ENCODE measurements at places on chromosomes 5 and 9.

DNA sequence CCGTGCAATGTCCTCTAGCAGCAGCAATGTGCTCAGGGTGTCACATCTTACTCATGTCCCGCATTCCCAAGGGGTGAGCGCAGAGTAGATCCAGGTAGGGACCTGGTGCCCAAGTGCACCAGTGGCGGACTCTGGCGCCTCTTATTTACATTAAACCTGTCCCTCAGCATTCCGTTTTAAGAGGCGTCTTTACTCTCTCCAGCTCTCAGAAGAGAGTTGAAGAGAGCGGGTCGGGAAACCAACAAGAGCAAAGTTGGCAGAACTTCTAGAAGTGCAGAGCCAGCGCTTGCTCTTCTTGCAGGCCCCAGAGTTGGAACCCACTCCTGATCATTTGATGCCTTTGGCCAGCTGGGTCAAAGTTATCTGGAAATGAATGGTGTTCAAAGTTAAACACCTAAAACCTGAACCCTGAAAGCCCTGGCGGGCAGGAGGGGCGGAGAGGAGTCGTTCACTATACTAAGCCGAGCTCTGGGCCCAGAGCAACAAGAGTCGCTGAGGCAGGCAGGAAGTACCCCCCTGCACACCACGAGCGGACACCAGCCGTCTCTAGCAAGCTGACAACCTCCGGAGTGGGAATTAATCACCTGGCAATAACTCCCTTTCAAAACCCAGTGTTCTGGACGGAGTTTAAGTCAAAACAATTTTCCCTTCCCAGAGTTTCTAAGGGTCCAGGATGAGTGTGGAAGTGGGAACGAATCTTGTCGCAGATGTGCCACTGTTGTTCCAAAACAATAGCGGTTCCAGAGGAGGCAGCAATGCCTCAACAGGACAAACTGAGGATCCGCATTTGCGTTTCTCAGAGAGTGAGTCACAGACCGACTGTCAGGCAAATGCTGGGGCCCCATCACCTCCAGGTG, 122.8 kb downstream of the TMEM161B start:
- DNase-seq = no peak

GRCh38 chr9:134623258-134624066, 18.1 kb upstream of the COL5A1 start:
- peak; percentile 64 for DNase-seq

- no peak for DNase-seq
These were observed 8.9 kb upstream of the ELOVL7 start for GRCh38 chr5:60852940-60853339.

GRCh38 chr9:99978221-99978620, 71.8 kb downstream of the STX17 start:
- no peak for DNase-seq

- DNase-seq = no peak
These were observed 3.0 kb upstream of the IFNW1 start for GRCh38 chr9:21144603-21145002.

GRCh38 chr9:92947268-92948037, at the start of gene FGD3:
Gene FGD3, plus strand, starts transcription at chr9:92947523. Its CDS starts 28,734 bp downstream, at chr9:92976257.
- no peak for DNase-seq

DNA sequence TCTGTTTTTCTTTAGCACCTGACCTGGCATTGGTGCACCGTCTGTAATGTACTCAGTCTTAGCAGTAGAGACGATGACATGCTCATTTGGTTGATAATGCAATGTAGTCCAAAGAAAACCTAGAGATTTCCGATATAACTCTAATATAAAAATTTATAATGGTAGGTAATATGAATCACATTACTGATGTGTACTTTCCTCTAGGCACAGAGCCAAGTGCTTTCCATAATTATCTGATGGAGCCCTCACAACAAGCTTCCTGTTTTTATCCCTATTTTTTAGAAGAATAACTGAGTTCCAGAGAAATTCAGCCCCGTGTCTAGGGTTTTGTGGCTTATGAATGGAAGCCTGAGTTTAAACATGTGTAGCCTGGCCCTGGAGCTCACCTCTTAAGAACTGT, 53.7 kb downstream of the KDM4C start:
- DNase-seq = no peak

DNA sequence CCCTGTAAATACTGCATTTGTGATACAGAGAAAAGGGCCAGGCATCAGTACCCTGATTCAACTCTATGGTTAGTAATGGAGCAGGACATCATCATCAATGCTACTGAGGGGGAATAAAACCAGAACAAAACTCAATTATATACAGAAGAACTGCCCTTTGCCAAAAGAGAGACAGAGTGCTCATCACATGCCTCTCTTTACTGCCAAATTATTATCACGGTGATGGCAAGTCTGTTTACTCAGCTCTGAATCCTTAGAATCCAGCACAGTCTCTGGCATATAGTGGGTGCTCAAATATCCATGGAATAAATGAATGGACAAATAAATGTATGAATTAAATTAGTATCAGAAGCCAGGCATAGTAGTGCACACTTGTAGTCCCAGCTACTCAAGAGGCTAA, 130.2 kb downstream of the TTC39B start:
- DNase-seq = no peak

GRCh38 chr9:37241340-37241739, 121.0 kb downstream of the ZCCHC7 start:
- DNase-seq = no peak

DNA sequence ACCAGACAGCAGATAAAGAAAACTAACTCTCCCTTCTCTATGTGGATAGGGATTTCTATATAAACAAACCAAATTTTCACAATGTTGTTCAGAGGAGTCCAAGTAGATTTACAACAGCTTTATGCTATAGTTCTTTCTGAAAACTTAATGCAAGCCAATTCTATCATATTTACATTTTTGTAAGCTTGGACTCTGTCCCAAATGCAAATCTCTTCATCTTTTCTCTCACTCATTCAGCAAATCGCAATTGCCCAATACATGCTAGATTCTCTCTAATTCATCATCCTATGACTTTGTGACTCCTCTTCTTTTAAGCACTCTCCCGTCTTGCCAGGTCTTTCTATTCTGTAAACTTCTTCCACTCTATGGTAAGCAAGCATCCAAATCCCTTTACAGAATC, 39.1 kb upstream of the UGT3A2 start:
- DNase-seq = no peak

- DNase-seq = no peak
These were observed 179.9 kb downstream of the COX7C start for GRCh38 chr5:86797677-86798076.

DNA sequence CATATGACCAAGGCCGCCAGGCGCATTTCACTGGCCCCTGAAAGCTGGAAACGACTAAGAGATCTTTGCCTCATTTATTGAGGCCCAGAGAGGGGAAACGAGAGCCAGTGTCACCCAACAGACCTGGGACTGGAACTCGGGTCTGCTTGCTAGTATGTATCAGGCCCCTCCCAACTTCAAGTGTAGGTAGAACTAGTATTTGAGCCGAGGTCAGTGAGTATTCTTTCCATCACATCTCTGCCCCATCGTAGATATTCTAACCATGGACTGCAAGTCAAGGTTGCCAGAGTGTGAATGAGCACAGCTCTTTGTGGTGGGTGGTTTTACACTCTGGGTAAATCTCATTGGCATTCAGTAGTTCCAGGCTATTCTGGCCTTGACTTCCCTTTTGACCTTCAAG, 42.2 kb downstream of the GPR107 start:
- no peak for DNase-seq

DNA sequence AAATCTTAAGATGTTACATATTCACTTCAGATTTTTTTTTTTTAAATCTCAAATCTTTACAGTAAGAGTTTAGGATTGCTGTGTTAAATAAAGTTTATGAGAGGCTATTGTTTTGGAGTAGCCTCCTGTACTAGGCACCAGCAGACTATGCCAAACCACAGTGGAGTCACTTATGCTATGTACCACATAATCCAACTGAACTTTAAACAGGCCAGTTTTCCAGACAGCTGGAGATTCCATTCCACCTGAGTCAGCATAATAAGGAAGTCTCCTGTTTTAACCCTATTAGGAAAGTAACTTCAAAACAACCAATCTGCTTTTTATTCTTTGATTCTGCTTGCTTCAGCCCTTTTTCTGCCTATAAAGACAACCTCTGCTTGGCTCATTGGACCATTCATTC, 205.2 kb downstream of the CSNK1G3 start:
- DNase-seq = peak; percentile 85

GRCh38 chr5:121019106-121019505, 555.0 kb downstream of the PRR16 start:
- no peak for DNase-seq

GRCh38 chr9:113524468-113524867, 60.9 kb downstream of the RGS3 start:
- no peak for DNase-seq

GRCh38 chr5:5363045-5363444, 59.4 kb upstream of the ICE1 start:
- DNase-seq = no peak

DNA sequence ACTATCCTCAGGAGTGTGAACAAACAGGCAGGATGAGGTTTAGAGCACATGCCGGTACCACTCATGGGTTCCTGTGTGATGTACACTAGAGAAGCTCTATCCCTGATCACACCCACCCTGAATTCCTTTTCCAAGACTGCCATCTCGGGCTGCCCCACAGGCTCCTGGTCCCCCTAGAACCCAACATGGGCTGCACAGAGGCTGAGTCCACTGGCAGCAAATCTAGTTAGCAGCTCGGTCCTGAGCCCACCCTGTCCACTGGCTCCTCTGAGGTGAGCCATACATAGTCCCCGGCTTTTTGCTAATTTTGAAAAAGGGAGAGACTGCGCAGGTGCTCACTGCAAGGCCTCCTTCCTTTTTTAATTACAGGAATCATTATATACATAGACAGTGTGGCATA, 227.0 kb downstream of the FSTL4 start:
- no peak for DNase-seq

DNA sequence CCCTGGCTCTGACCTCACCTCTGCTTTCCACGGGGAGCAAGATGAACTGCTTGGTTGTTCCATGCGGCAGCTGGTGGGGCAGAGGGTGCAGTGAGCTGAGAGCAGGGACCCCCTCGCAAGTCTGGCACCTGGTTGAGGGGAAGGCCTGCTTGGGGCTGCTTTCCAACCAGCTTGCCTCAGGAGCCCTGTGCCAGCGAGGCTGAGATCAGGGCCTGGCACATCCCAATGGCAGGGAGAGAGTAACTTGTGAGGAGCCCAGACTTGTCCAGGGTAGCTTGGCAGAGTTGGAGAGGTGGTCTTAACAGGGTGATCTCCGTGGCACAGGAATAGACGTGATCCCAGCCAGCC, 68.9 kb downstream of the IQGAP2 start:
- DNase-seq = no peak

- no peak for DNase-seq
These were observed 27.5 kb upstream of the BOD1 start for GRCh38 chr5:173643964-173644363.

DNA sequence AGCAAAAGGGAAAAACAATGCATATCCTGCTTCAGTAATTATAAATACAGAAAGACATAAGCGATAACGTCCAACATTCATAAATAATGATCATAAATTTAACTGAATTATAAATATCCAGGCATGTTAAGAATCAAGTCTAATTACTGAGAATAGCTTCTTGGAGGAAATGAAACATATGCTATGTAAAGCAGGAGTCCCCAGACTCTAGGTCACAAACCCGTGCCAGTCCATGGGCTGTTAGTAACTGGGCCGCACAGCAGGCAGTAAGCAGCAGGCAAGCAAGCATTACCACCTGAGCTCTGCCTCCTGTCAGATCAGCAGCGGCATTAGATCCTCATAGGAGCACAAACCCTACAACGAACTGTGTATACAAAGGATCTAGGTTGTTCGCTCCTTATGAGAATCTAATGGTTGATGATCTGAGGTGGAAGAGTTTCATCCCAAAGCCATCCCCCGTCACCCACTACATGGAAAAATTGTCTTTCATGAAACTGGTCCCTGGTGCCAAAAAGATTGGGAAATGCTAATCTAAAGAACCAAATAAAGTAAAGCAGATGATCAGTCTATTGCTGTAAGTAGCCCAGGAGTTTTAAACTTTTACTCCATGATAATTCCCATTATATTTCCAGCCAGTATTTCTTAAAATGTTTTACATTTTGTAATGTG, 50.4 kb downstream of the CERT1 start:
- no peak for DNase-seq

- DNase-seq = peak; percentile 43
These were observed 93.7 kb downstream of the PDE4D start for GRCh38 chr5:59799668-59800346.

Measured in AG10803 (cell line).